WTC11 (cell line): ENCODE measurements at places on chromosomes 11 and 22. TPM values are rescaled to one million over a fixed set of nuclear protein-coding genes. Genes with fewer than 3 reads are reported as not detected.
A peak's percentile ranks its signal among the peaks of the same experiment; 100 is the strongest.

- no peak for DNase-seq
- peaks cover 16% of the 10 kb centered on the region for H3K4me1 ChIP-seq
- peak overlapping the region; percentile 47 for H3K27ac ChIP-seq
- no peaks in the 10 kb centered on the region for H3K36me3 ChIP-seq
These were observed 924 bp downstream of the YPEL1 start for GRCh38 chr22:21734540-21735199.

MS4A7 gene
- total RNA-seq: 0.25 to 0.46 TPM (median 0.31 TPM) in 3 replicates

GRCh38 chr11:78737891-78738290, 163.2 kb upstream of the NARS2 start:
- H3K36me3 ChIP-seq: no peaks in the 10 kb centered on the region
- H3K4me1 ChIP-seq: peaks cover 9% of the 10 kb centered on the region; the same call in 1 of the 2 replicates
- no peak for DNase-seq
- no peak overlapping the region for H3K4me3 ChIP-seq

GRCh38 chr11:127109796-127110480, 109.4 kb upstream of the KIRREL3 start:
- H3K27me3 ChIP-seq: no peaks in the 10 kb centered on the region
- peaks cover 65% of the 10 kb centered on the region for H3K4me1 ChIP-seq
- H3K4me3 ChIP-seq: peak overlapping the region; percentile 53
- no peaks in the 10 kb centered on the region for H3K36me3 ChIP-seq
- DNase-seq: no peak

DNA sequence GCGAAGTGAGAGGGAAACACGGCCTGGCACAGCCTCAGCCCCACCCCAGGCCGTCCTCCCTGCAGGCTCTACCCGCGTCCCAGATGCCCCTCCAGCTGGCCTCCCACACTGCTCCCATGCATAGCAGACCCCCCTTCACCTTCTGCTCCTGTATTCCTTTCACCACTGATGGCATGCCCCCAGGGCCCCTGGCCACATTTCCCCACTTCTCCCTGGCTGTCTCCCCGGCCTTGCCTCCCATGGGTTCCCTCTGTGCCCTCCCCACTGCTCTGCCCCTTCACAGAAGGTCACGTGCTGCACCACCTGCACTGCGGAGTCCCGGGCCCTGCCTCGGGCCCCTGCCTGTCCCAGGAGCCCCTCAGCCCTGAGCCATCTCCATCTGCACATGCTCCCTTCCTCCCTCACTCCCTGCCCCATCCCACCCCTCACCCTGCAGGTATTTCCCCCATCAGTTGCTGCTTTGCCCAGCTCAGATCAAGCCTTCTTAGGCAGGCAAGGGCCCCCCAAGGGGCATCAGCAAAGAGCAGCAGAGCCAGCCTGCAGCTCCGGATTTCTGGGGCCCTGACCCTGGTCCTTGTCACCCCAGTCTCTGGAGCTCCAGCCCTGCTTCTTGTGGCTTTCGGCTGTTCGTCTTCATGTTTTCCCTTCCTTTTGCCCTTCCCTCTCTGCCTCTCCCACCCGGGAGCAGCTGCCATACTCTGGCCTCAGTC, 46.4 kb downstream of the GAB4 start:
- no peak for DNase-seq
- peaks cover 41% of the 10 kb centered on the region for H3K36me3 ChIP-seq
- peaks cover 20% of the 10 kb centered on the region for H3K27me3 ChIP-seq
- H3K27ac ChIP-seq: no peak overlapping the region
- no peak overlapping the region for H3K4me3 ChIP-seq
- no peaks in the 10 kb centered on the region for H3K4me1 ChIP-seq

DNA sequence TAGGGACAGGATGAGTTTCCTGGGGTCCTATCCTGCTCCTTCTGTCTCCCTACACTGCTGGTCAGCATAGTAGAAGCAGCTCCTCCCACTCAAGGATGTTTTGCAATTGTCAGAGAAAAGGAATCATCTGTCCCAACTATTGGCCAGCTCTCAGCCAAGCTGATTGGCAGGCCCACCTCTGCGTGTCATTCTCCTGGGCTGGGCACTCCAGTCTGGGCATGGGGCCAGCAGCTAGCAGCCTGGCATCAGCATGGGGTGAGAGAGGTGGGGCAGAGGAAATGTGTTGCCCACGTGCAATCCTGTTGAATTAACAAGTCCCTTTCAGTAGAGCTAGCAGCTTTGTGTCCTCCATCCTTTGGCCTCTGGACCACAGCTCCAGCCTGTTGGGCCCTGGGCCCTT, 14.1 kb downstream of the ANKK1 start:
- DNase-seq: no peak
- no peaks in the 10 kb centered on the region for H3K36me3 ChIP-seq
- peaks cover 4% of the 10 kb centered on the region for H3K4me1 ChIP-seq

POU2AF1 gene
- total RNA-seq: 0.07 to 0.27 TPM (median 0.22 TPM) in 3 replicates

GRCh38 chr11:12028303-12028702, 19.9 kb upstream of the DKK3 start:
- peaks cover 15% of the 10 kb centered on the region for H3K36me3 ChIP-seq
- no peaks in the 10 kb centered on the region for H3K27me3 ChIP-seq
- H3K4me1 ChIP-seq: peaks cover 5% of the 10 kb centered on the region
- H3K4me3 ChIP-seq: no peak overlapping the region
- DNase-seq: no peak

NOX4 gene
- total RNA-seq: 0.78 to 1.5 TPM (median 1.1 TPM) in 3 replicates

LUZP2 gene
- total RNA-seq: 1.1 to 3.8 TPM (median 1.6 TPM) in 3 replicates
